ENCODE measurements at places on chromosomes 4 and X.

DNA sequence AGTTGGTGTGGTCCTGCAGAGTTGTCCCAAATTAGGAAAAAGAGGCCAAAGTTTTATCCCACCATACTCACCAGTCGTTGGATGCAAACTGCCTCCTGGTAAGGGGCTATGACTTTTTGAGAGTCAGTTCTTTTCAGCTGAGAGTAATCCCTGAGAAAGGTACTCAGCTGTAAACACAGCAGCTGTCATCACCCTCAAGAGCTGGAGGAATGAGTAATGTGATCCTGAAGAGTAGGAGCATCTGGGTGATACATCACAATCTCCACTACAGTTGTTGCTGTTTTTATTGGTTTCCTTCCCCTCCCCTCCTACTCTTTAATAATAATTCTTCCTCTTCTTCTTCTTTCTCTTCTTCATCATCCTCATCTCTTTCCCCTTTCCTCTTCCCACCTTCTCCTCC lies 5.7 kb downstream of the MAGEE1 start:
- no peak for DNase-seq

GRCh38 chr4:101515566-101515965 lies 168.2 kb upstream of the PPP3CA start:
- DNase-seq: no peak

DNA sequence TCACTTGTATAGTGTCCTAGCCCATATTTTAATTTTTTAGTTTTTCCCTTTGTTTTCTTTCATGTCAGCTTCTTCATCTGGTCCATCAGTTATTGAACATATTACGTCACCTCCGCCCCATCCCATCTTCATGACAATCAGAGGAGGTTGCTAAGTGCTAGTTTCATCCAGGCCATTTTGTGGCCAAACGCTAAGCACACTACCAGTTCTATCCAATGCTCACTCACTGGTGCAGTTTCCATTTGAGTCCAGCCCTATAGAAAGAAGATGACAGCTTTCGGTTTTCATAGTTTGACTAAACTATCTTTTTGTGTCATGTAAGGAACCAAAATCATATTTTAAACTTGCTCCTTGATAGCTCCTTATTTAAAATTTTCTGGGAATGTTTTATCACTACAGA lies 304.2 kb downstream of the TENM3 start:
- DNase-seq: no peak

GRCh38 chr4:144411700-144412099 lies 234.3 kb upstream of the HHIP start:
- DNase-seq: no peak

GRCh38 chr4:107835406-107835805 lies 10.7 kb downstream of the SGMS2 start:
- DNase-seq: no peak

DNA sequence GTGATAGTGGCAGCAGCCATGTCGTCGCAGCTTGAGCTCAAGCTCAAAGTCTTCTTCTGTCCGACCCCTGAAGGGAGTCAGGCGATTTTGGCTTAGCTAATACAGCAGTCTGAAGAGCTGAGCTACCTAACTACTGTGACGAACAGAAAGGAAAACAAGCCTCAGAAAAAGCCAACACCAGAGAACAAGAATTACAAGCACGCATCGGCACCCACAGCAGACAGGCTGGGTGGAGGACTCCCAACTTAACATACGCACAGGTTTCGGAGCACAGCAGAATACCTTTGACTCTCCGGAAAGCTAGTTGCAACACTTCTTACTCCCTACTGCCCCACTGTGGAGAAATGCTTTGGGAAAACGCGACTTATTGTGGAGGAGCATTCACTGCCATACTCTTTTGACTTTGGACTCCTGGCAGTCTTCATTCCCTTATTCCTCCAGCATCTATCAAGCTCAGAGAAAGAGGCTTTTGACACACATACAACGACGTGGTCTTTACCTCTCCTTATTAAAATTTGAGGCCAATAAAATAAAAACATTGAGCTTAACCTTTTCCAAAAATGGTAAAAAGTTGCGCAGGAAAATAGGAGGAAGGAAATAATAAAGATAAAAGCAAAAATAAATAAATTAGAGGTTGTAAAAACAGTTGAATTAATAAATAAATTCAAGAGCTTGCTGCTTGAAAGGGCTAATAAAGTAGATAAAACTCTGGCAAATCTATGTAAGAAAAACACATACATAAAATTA lies 41.3 kb upstream of the GPC3 start:
- DNase-seq: no peak

- DNase-seq: no peak
Measured at GRCh38 chr4:73392936-73393335, 11.2 kb upstream of the ALB start.

GRCh38 chr4:139839403-139840031 lies 173.9 kb downstream of the MGST2 start:
- DNase-seq: no peak

- DNase-seq: no peak
Measured at GRCh38 chr4:38236003-38236402, 275.8 kb downstream of the PTTG2 start.

GRCh38 chr4:83605744-83606172 lies 69.8 kb downstream of the GPAT3 start:
- no peak for DNase-seq

- DNase-seq: no peak
Measured at GRCh38 chr4:39456946-39457763, 1.6 kb downstream of the RPL9 start.

DNA sequence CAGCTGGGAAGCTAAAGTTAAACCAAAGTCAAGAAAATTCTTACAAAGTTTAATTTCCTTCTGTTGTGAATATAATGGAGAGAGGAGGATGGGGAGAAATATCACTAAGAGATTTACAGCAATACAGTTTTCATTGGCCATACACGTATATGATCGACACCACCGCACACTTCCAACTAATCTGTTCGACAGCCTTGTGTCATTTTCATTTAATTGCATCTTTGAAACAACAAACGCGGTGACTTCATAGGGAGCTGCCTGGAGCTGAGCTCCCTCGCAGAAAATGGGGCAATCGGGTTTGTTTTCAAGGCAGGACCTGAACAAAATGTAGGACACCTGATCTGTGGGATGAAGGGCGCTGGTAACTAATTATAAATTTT lies 1.3 kb downstream of the PTPN13 start:
- DNase-seq: no peak

DNA sequence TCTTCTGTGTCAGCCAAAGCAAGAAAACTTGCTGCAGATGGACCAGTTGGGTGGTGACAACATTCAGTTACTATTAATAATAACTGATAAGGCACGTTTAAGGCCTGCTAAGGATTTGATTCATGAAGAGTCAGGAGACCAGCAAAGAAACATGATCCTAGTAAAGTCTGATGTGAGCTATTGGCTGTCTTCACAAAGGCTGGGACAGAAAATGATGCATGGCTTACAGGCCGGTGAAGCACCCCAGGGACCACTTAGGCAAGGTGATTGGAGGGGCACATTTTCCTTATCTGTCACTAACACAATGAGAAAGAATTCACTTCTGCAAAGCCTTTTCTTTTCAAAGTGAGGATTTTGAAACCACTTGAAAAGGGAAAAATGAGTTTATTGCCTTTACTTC lies 65.4 kb upstream of the TRPC3 start:
- no peak for DNase-seq

DNA sequence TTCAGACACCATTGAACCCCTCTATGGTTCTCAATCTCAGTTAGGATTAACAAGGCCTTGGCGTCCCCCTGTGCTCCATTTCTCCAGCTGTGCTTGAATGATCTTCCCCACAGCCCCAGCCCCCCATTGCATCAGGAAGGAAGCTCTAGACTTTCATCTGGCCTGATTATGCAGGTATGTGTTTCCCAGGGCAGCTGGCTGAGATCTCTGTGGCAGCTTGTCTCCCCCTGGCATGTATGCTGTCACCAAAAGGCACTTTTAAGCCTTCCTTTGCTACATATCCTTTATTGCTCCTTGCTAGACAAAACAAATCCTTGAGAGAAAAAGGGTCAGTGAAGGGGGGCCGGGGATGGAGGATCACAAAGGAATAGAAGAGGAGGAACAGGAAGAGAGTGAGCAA lies 1056.0 kb upstream of the SLIT2 start:
- no peak for DNase-seq

GRCh38 chr4:148730766-148731165 lies 288.6 kb upstream of the NR3C2 start:
- DNase-seq: no peak

DNA sequence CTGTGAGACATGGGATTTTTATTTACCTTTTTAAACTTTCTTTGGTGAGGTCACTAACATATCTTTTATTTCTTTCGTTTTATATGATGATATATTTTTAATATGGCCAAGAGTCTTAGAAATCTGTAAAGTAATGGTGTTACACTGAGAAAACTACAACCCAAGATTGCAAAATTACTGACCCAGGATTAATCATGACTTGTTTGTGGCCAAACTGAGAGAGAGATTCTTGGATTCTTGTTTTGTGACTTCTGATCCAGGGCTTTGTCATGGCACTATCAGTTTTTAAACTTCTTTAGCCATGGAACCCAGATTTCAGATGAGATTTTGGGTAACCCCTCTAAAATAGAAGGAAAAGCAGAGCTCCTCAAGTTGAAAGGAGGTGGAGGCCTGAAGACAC lies 42.0 kb downstream of the SGMS2 start:
- DNase-seq: no peak

- DNase-seq: no peak
Measured at GRCh38 chr4:105198541-105198940, 51.9 kb downstream of the TET2 start.

DNA sequence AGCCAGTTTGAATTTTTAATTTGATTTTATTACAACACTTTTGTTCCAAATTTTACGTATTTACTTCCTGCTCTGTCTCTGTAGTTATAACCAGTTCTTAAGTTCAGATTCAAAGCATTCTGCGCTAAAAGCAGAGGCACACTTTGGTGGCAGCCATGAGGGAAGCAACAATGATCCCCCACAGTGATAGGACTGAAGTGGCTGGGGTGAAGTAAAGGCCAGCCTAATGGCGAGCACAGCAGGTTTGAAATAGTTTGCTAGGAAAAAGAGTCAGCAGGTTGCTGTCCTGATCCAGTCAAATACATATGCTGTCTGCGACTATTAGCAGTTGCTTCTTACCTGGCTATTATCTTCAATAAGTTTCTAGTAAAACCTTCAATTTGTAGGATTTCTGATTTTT lies 176.3 kb downstream of the RPA4 start:
- no peak for DNase-seq

GRCh38 chr4:146033149-146033548 lies 94.5 kb upstream of the ZNF827 start:
- DNase-seq: no peak

- DNase-seq: no peak
Measured at GRCh38 chrX:151880895-151881294, 31.8 kb upstream of the MAGEA4 start.

- no peak for DNase-seq
Measured at GRCh38 chr4:11155208-11155867, 273.4 kb downstream of the HS3ST1 start.

GRCh38 chr4:126361287-126361686 lies 1046.5 kb downstream of the FAT4 start:
- no peak for DNase-seq

- no peak for DNase-seq
Measured at GRCh38 chr4:91525621-91526020, 778.1 kb upstream of the GRID2 start.

DNA sequence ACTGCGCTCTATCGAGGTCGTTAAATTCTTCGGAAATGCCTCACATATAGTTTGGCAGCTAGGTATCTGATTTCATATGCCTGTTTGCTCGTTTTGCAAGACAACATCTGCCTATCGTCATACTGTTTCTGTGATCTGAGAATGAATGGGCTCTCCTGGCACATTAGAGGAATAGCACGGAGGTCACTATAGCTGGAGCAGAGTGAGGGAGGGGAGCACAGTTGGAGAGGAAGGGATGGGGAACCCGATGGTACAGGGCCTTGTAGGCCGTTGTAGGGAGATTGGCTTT lies 552 bp downstream of the IKBKG start:
- no peak for DNase-seq

DNA sequence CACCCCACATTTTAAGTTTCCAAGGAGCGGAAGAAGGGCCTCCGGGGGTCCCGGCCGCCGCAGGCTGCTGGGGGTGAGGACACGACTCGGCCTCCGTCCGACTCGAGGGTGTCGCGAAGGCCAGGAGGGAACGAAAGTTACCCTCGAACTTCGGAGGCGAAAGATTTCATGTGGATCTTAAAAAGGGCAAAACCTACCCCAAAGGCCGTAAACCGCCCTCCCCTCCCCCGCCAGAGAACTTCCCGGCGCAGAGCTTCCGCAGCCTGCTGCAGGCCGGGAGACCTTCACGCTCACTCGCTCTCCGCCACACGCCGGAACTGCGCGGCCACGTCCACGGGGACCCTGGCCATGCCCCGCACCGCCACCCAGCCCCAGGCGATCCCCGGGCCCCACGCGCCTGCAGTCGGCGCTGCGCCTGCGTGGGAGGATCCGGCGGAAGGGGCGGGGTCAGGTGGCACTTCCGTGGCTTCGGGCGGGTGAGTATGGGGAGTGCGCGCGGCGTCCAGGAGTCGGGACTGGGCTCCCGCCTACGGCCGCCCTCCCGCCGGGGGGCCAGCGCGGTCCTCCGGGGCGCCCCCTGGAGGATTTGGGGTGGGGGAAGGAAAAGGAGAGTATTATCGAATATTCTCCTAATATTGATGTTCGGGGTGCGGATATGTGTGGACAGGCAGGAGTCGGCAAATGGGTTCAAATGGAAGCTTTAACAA lies at the start of gene MMAA:
MMAA (plus strand) TSS at position 454 of the 707 bp plus-strand sequence. CDS start 19,755 bp downstream, outside the sequence.
- DNase-seq: peak; percentile 95

DNA sequence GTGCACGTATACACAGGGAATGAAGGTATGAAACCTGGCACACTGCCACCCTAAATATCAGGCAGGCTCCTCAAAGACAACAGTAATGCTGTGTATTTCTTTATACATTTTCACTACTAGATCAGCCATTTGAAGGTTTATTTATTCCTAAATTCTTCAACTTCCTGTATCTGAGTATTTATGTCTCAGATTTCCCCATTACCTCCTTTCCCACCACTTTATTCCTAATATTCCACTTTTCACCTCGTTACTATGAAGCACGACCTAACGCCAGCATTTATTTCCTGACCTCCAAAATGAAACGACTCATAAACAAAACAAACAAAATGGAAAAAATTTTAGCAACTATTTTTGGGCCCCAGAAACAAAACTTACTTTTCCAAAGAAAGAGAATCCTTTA lies 69.6 kb downstream of the MAML3 start:
- no peak for DNase-seq

- no peak for DNase-seq
Measured at GRCh38 chrX:100477467-100477866, 67.4 kb upstream of the PCDH19 start.

DNA sequence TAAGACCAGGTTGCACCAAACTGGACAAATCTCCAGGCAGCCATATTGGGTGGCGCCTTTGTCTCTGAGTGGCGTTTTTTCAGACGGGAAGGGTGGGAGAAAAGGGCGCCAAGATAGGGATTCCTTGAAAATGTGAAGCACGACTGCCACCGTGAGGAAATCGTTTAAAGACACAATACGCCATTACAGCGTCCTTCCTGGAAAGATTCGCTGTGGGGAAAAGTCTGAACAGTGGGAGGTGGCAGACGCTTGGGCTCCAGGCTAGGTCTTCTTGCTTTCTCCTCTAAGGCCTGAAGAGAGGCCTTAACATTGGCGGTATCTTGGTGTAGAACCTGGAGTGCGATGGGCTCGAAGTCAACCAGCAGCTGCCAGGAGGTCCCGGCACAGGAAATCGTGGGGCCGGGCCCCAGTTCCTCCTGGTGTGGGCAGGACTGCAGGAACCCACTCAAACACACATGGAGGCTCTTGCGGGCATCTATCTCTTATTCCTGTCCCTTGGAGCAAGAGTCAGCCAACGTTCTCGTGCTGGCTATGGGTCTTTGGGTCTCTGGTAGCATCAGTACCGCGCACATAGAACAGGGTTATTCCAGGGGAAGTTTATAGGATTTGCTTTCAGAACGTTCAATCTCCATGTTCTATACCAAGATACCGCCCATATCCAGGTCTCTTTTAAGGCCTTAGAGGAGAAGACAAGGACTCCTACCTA lies 208.8 kb downstream of the OR13H1 start:
- DNase-seq: peak; percentile 68
